Hematopoietic multipotent progenitor cell treated with erythropoietin and hydrocortisone succinate and interleukin-3 and kit ligand, for 4 days (in vitro differentiated cells): ENCODE measurements at places on chromosomes 11 and 22.
A peak's percentile ranks its signal among the peaks of the same experiment; 100 is the strongest.

DNA sequence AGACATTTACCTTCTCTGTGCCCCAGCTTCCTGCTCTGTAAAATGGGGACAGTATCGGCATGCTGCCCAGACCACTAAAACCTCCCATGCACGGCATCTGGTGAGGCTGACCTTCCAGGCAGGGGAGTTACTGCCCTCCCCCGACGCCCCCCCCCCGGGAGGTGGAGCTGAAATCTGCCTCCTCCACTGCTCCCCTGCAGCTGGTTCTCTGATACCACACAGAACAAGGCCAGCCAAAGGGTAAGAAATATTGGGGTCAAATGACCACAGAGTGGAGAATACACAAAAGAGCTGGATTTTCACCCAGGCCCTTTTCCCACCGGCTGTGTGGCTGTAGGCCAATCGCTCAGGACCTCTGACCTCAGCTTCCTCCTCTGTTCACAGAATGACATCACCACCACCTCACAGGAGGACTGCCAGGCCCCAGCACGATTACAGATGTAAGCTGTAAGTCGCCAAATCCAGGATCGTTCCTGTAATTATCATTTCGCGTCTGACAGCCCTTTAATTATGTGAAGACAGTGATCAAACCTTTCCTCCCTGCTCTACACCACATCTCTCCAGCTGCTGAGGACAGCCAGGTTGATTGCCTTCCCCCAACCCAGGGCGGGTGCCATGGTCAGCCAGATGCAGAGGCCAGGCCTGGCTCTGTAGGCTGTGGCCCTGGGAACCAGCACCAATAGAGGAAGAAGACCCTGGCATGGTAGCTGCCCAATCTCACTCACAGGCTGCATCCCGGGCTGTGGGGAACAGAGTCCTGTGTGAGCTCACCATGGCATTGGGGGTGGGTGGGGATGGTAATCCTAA, 35.7 kb upstream of the KLHL35 start:
- no peak for DNase-seq

DNA sequence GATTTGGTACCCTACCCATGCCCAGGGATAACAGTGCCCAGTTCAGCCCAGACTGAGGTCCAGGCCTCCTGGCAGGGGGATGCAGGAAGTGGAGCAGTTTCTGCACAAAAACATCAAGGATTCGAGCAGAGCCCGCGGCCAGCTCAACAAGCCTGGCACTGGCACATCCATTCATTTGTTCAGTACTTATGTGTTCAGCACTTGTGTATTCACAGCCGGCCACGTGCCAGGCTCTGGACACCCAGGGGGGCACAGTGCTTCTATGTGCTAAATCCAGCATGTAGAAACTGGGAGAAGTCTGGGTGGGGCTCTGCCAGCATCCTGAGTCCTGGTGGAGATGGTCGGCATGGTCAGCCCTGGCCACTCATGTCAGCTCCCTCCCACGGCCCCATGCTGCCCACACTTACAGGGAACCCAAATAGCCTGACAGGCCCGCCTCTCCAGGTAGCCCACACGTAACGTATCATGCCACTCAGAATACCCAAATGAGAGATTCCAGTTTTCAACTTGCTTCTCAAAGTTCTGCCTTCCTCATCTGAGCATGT, 28.5 kb downstream of the LINC01488 start:
- DNase-seq: no peak

GRCh38 chr11:16031210-16031609, 325.1 kb downstream of the SOX6 start:
- DNase-seq: no peak

- peak; percentile 69 for DNase-seq
Measured at GRCh38 chr11:58844361-58845005, at the start of gene GLYATL2. TSS of gene GLYATL2 (minus strand) at chr11:58844704. CDS start at chr11:58839612, 5,092 bp downstream.

DNA sequence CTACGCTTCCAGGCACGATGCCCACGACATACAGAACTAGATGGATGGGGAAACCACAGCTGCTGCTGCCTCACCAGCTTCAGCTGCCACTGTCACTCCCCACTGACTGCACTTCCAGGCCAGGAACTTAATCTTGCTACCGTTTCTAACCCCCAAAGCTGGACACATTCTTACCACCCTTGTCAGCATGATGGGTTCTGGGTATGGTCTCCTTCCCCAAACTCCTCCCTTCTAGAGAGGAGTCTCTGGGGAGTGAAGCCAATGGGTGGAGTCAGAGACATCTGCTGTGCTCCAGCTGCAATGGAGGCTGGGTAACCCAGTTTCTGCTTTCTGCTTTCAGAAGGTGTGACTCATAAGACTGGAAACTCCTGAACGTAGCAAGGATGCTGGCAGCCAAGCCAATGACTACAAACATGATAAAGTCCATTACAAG, 87.0 kb upstream of the THY1 start:
- DNase-seq: peak; percentile 31

- no peak for DNase-seq
Measured at GRCh38 chr11:117706322-117706814, 90.6 kb downstream of the DSCAML1 start.

DNA sequence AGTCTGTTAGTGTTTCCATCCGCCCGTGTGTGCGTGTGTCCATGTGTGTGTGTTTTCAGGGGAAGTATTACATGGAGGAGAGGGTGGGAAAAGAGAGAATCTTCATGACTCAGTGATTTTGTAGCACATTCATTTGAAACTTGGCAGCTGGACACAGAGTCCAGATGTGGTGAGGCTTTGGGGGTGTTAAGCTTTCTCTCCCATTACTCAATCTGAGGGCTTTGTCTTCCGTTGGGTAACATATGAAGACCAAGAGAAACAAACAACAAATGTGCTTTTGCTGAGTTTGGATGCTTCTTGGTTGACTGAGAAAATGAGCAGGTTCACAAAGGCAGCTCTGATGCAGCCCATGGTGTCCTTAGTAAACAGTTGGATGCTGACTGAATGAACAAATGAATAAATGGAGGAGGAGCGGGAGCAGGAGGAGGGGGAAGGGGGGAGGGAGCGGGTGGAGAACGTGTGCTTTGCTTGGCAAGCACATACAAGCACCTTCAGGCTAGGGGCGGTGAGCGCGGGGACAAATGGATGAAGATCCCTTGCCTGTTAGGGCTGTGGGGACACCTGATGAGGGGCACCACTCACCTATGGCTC, 104.3 kb downstream of the ST3GAL4 start:
- no peak for DNase-seq

DNA sequence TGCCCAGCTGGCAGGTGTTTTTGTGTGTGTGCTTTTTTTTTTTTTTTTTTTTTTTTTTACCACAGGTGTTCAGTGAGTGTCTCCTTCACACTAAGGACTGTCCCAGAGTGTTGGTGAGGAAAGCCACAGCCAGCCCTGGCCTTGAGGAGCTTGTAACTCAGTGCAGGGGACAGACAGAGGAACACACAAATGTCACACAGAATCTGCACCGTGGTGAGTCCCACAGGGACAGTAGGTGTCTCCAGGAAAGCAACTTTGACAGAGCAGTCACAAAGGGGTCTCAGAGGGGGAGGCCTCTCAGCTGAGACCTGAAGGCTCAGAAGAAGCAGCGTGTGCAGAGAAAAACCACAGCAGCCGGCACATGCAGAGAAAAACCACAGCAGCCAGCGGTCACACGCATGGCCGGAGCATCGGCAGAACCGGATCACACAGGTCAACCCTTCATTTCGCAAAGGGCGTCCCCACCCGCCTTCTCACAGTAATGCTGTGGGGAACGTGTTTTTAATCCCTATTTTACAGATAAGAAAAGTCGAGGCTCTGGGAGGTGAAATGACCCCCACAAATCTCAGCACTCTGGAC, 101.7 kb upstream of the PRR5 start:
- no peak for DNase-seq

DNA sequence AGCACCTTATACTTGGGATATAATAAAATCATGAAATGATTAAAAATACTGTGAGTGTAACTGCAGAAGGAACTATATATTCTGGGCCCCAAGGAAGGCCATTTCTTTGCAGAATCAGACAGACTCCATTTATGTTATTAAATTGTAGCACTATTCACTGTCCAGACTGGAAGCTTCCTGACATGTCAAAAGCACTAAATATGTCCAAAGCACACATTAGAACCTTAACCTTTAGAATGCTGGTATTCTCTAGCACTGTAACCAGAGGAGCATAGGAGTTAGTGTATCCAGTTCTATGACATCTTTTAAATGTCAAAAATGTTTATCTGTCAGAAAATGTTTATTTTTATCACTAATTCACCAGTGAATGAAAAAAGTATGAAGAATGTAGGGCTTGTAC, 246.9 kb downstream of the CADM1 start:
- no peak for DNase-seq

GRCh38 chr11:37718431-37718999, 1120.5 kb upstream of the RAG2 start:
- peak; percentile 8 for DNase-seq

DNA sequence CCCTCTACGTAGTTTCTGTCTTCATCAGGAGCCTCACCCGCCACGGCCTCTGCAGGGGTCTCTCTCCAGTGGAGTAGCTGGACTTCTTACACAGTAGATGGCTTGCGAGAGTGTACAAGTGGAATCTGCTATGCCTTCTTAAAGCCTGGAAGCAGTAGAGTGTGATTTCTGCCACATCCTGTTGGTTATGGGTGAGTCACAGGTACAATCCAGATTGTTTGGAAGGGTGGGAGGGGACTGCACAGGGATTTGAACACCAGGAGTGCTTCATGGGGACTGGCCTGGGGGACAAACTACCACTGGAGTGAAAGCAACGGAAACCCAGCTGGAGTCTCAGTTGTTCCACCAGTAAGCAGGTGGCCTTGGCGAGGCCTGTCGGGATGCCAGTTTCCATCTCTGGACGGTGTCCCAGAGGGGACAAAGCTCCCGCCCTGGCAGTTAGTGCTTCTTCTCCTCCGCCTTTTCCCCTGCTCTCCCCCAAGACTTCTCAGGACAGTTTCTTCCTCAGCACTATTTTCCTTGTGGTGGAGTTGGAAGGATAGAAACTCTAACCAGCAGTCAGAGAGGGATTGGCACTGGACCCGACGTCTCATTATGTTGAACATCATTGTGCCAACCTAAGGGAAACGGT, 85.0 kb upstream of the RCN1 start:
- no peak for DNase-seq

DNA sequence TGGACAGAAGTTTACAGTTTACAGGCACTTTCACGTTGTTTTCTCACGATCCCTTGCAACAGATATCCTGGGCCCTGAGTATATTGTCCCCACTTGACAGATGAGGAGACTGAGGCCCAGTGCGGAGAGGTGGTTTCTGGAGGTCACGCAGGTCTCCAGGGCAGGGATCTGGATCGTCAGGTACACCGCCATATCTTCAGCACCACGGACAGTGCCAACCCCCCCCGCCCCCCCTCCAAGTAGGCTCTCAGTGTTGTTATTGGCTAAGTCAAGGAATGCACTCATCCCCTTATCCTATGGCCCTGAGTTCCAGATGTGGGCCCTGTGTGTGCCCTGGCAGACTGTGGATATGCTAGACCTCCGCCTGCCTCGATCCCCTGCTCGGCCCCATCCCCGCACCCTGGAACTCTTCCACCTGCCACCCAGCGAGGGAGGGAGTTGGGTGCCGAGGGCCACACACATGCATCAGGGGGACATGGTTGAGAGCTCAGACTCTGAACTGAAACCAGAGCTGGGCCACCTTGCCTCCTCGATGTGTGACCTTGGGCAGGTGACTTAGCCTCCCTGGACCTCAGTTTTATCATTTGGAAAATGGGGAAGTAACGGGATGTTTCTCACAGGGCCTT, 37.5 kb downstream of the MPPED1 start:
- DNase-seq: peak; percentile 50

- peak; percentile 18 for DNase-seq
Measured at GRCh38 chr11:117872975-117873827, 3.3 kb downstream of the FXYD6 start.
